ENCODE measurements at places on chromosomes 6 and 20.

DNA sequence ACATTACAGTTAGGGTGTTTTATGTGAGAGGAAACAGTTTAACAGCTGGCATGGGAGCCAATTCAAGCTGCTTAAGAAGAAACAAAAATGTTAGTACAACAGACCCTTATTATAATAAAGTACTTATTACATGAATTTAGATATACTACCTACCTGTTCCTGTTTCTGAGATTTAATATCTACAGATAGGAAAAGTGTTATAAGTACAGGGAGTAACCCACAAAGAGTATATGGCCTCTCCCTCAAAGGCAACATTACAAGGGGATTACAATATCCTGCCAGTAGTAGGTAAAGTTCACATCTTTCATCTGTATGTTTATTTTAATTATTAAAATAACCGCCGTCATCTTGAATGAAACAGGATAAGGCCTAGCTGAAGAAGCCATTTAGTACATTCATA is 1.8 kb upstream of the ME1 start:
- DNase-seq, result no peak

GRCh38 chr20:16125816-16126215 is 447.4 kb downstream of the KIF16B start:
- DNase-seq, result no peak

DNA sequence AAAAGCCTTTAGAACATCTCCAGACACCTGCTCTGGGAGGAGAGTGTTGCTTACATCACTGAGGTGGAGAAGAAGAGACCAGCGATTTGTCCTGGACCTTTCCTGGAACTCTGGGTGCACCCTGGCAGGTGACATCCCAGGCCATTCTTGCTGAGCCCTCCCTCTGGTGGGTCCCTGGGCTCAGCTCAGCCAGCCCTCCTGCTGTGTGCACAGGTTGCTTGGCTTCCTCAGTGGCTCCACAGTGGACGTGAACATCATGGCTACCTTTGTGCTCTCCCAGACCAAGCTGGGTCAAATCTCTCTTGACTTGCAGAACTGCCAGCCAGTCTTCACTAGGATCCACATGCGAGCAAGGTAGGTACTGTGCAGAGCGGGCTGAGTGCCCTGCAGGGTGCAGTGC is 19.9 kb upstream of the BPIFA2 start:
- no peak for DNase-seq

DNA sequence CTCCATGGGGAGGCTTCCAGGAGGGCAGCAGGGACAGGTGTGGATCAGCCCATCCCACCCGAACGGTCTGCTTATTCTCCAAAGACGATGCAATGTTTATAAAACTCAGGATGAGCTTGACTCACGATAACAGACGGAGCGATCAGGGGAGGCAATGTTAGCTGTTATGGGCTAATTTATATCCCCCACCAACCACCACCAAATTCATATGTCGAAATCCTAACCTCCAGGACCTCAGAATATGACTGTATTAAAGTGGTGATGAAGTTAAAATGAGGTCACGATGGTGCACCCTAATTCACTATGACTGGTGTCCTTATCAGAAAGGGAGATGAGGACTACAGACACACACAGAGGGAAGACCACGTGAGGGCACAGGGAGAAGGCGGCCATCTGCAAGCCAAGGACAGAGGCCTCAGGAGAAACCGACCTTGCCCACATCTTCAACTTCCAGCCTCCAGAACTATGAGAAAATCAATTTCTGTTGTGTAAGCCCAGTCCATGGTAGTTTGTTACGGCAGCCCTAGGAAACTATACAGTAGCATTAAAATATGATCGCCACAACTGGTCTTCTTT is 7.0 kb downstream of the ADTRP start:
- DNase-seq, result no peak

DNA sequence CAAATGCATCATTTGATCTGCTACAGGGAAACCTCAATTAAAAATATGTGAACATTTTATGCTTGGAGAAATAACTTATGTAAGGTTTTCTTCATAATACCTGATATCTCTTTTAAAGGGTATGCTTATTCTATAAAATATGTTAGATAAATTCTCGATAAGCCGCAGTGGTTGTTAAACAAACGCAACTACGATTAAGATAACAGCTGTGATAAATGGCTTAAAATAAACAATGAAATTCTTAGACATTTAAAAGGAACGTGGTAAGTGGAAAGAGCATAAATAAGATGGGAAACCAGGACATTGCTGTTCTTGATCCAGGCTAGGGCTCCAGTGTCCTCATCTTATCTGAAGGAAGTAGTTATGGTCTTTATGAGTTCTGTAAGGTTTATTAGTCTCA is 415.9 kb downstream of the CD83 start:
- no peak for DNase-seq

DNA sequence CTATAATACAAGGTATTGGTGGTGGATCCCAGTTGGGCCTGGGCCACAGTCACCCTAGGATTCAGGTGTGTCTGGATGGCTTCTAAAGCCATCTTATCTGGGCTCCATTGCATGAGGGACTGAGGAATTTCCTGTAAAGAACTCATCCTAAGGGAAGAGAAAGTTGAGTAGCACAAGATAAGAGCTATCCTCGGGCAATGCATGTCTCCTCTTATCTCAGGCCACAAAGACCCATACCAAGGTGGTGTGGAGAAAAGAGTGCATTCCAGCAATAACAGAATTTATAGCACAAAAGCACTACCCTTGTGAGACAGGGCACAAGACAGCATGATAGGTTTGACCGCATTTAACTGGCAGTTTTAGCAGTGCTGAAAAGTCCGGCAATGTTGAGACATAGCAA is 14.3 kb upstream of the MTRF1L start:
- no peak for DNase-seq

DNA sequence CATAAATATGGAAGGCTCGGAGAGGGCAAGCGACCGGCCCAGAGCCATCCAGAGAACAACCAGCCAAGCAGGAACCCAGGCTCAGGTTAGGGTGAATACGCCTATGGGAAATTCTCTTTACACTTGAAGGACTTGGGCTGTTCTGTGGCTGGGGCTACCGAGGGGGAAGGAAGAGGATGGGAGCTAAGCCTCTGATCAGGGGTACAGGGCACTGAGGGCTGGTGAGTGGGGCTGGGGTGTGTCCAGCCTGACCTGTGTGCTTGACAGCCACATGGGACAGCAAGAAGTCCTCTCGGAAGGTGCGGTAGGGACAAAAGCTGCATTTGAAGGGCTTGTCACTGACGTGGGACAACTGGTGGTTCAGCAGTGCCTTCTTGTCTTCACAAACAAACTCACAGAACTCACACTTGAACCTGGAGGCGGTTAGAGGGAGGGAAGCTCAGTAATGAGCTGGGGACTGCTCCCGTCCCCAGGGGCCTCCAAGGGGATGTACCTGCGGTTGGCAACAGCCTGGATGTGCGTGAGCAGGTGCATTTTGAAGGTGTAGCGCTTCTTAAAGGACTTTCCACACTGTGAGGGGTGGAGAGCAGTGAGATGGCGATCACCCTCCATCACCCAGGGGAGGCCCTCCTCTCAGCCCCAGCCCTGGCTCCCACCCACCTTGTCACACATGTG is 11.9 kb downstream of the ZNF335 start:
- no peak for DNase-seq

DNA sequence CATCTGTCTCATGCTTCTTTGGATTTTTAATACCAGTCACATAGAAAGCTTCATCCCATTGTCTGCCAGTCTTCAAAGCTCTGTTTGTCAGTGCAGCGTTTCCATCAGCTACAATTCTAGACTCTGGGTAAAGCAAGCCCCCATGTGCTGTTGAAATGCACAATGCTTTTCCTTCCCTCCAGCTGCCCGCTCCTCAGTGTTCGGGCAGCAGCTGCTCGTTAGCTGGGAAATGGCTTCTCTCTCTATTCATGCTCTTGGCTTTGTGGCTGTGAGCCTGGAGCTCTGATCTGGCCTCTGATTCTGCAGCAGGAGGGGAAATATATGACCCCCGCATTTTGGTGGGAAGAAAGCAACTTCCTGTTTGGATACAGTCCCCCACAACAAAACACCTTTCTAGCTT is 213.0 kb upstream of the CDYL start:
- DNase-seq, result no peak
